Breast epithelium (tissue), 4 donors: ENCODE measurements at places on chromosomes 3 and 15. TPM values are rescaled to one million over a fixed set of nuclear protein-coding genes. Genes with fewer than 3 reads are reported as not detected.

DNA sequence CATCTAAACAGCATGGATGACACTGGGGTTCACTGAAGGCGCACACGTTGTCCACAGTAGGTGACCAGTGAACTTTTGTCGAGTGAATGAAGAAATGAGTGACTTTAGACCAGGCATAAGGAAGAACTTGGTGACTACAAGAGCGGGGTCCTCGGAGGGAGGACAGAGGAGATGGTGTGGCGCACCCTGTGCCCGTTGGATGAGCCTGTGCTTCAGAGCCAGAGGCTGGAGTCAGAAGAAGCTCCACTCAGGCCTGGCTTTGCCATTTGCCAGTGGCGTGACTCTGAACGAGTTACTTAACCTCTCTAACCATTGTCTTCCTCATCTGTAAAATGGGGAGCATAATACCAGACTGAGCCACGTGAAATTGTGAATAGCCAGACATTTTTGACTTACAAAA is 42.2 kb downstream of the MUC4 start:
- DNase-seq: no peak

DNA sequence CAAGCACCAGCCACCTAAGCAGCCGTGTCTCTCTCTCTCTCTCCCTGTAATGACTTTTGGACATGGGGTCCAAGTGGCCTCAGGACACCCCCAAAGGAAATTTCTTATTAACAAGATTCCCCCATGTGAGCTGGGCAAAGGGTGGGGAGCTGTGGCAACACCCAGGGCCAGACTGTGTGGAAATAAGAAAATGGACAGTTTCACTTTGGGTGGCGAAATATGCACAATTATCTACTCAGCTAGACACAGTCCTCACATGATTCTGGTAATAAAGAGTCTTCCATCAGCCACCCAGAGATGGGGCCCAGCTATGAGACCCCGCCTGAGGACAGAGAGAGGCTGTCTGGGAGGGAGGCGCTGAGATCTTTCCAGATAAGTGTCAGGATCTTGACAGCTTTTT is 96.8 kb upstream of the TPM1 start:
- no peak for DNase-seq

- no peak for DNase-seq
Measured at GRCh38 chr3:139132976-139133375, 88.3 kb upstream of the PRR23C start.

DNA sequence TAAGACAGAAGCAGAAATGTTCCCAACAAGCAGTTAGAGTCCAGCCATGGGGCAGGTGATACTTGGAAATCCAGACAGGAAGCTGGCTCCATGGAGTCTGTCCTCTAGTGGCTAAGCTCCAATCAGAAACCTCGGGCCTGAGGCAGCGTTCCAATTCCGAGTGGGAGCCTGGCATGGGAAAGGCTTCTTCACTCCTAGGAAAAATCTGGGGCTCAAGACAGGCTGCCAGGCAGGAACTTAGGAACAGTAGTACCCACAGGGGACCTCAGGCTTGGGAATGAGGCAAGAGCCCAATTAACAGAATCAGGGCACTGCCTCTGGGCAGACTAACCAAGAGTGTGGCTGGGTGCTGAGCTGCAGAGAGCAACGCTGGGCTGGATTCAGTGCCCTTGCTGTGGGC is 6.2 kb upstream of the ATP13A4 start:
- DNase-seq: peak; percentile 48

DNA sequence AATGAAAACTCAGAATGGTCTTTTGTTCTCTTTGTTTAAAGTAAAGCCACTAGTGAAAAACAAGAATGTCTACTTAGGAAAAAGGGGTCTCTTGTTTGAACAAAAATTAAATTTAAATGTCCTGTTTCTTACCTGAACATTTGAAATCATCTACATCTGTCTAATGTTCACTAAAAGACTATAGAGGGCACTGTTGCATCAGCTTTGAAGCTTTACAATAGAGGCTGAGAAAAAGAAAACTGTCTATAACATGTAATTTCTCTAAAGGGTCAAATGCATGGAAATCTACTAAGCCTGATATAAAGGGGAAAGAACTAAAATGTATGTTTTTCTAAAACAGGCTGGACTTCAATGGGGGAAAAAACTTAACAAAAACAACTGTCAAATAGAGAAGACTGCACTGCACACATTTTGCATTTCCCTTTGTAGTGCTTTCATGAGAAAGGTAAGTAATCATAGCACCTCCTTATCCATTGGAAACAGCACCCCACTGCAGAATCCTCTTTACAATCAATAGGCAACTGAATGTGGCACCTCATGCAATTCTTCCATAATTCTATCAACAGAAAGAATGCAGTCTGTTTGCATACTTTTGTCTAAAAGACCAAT is 26.3 kb downstream of the DPH6 start:
- no peak for DNase-seq

GRCh38 chr15:92467245-92467644 is 73.6 kb downstream of the ST8SIA2 start:
- no peak for DNase-seq

DNA sequence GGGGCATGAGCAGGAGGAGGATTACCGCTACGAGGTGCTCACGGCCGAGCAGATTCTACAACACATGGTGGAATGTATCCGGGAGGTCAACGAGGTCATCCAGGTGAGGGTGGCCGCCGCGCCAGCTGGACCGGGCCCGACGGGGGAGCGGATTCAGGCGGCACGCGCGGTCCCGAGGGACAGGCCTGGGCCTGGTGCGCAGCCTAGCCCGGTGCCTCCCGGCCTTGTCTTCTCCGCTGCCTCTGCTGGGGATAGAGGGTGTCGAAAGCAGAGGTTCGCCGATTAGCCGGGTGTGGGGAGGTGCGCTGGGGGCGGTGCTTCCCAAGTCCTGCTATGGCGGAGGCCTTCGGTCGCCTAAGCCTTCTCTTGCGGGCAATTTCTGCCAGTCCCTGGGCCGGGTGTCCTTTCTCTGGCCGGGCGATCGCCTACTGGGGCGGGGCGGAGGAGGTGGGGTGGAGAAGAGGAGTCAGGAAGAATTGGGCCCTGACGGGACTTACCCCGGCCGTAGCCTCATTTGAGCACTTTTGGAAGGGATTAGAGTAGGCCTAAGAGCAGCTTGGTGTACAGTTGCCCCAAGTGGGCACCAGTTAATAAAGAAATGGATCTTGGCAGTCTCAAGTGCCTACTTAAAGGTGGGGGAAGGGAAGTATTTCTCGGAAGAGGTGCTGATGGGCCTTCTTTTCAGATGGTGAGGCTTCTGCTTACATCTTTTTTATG is 940 bp downstream of the ARIH1 start:
- peak; percentile 78 for DNase-seq

- DNase-seq: no peak
Measured at GRCh38 chr3:183181606-183182005, 19.1 kb upstream of the LAMP3 start.

The DPPA2 gene
- not detected for total RNA-seq
